ENCODE measurements at places on chromosomes 5 and 9.

DNA sequence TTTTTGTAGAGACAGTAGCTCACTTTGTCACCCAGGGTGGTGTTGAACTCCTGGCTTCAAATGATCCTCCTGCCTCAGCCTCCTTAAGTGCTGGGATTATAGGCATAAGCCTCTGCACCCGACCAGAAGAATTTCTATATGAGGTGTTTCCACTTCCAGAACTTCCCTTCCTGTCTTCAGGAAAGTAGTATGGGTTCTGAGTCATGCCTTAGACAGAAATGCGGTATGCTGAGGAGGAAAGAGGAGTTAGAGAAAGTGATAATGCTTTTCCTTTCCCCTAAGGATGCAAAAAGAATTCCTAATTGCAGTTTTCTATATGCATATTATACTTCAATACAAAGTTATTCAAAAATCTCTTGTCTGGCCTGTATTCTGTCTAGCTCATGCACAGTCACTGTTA is 16.4 kb upstream of the ADAMTSL1 start:
- no peak for DNase-seq

DNA sequence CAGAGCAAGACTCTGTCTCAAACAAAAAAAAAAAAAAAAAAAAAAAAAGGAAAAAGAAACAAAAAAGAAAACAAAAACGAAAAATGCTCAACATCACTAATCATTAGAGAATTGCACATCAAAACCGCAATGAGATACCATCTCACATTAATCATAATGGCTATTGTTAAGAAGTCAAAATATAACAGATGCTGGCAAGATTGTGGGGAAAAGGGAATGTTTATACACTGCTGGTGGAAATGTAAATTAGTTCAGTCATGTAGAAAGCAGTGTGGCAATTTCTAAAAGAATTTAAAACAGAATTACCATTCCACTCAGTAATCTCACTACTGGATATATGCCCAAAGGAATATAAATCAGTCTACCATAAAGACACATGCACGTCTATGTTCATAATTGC is 50.4 kb upstream of the PRR16 start:
- no peak for DNase-seq

DNA sequence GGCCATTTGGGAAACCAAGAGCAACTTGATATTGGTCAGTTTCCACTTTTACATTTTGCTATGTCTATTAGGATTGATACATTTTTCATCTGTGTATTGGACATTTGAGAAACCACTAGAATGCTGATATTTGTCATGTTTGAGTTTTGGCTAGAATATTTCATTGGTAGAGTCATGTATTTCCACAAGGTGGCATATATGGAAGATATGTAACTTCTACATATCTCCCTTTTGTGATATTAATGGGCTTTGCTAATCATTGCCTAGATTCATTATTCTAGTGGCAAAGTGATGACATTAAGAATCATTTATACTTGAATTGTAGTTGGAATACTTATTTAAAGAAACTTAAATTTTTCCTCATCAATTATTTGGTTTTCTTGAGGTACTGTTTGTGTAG is 692.9 kb upstream of the EDIL3 start:
- no peak for DNase-seq

DNA sequence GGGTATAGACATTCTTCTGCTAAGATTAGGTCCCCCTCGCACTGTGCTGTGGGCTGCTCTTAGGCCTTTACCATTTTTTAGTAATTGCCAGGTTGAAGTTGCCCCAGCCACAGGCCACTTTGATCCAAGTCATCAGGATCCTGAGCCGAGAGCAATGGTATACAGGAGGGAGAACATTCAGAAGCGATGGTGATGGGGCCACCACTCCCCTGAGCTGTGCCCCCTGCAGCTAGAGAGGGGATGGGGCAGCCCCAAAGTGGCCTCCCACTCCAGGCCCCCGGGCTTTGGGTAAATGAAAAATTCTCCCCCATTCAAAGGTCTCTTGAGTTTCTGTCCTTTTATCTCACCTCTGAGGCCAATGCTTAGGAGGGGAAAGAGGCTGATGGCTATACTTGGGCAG is 59.4 kb downstream of the MACROH2A1 start:
- DNase-seq: no peak

DNA sequence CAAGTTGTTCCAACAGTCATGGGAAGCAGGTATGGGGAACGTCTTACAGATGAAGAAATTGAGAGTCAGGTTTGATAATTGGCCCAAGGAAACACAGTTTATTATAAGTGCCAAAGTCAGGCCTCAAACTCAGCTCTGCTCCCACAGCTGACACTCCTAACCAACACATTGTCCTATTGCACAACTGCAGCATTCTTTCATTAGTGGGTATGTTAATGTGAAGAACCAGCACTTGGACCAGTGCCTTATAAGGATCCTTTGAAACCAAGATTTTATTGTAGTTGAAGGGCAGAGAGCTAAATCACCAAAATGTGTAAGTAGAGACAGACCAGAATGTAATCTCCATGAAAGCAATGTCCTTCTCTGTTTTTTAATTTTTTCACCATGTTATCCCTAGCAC is 56.1 kb downstream of the GRIA1 start:
- no peak for DNase-seq

- DNase-seq: no peak
Measured at GRCh38 chr9:84045481-84046097, 65.0 kb downstream of the RMI1 start.

GRCh38 chr9:130450344-130451003 is 5.7 kb downstream of the ASS1 start:
- no peak for DNase-seq

DNA sequence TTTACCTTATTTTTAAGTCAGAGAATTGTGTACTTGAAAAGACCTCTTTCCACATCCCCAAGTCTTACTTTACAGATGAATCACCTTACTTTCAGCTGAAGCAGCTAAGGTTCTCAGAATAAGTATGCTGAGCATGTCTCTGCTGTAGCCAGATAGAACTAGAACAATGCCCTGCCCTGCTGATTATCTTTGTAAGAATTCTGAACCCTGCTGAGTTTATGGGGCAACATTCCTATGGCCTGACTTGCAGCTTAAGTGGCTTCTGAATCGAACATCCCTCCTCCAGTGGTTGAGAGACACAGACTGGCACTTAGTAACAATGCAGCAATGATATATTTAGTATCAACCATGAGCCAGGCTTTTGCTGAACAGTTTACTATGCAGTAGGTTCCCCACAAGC is 592.0 kb upstream of the WWC1 start:
- DNase-seq: no peak

DNA sequence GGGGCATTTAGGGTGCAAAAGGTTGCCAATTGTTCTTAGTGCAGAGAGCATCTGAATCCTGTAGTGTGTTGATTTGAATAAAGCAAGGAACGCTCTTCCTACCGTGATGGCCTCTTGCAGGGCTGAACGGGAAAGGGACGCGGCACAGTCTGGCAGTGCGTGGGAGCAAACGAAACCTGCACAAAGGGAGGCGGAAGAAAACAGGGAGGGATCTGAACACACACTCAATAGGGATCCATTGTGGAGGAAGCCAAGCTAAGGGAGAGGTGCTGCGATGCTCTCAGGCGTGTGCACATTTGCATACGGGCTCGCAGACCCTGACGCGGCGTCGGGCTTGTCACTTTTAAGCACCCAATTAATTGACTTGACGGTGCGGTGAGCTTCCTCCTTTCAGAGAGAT is 414.0 kb upstream of the IRX1 start:
- DNase-seq: no peak

- no peak for DNase-seq
Measured at GRCh38 chr5:110040178-110040577, 350.5 kb downstream of the MAN2A1 start.

All from activated naive CD8-positive, alpha-beta T cell treated with anti-CD3 and anti-CD28 coated beads, Interleukin-2, amount 10 ng/mL, durations not matched to agents 7 days and 5 days (primary cell).